ENCODE measurements at places on chromosomes 16 and 17.

GRCh38 chr16:89904606-89905510 is 13.8 kb upstream of the MC1R start:
- peak; percentile 14 for DNase-seq

GRCh38 chr17:46184696-46185095 is 8.5 kb downstream of the KANSL1 start:
- DNase-seq, result no peak

DNA sequence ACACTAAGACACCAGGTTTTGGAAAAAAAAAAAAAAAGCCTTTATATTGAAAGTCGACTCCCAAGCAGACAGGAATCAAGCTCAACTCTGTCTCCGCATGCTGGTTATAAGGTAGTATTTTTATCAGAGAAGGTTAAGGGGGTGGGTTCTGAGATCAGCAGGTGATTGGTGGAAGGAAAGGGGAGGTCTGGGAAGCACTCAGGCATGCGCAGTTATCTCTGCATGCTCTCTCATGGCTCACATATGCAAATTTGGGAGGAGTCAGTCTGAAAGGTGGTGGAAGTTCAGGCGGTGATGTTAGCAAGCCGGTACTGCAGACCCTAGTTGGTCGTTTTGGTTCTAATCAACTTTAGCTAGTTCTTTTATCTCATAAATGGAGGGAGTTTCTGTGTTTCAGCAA is 357.6 kb upstream of the C16orf82 start:
- no peak for DNase-seq

DNA sequence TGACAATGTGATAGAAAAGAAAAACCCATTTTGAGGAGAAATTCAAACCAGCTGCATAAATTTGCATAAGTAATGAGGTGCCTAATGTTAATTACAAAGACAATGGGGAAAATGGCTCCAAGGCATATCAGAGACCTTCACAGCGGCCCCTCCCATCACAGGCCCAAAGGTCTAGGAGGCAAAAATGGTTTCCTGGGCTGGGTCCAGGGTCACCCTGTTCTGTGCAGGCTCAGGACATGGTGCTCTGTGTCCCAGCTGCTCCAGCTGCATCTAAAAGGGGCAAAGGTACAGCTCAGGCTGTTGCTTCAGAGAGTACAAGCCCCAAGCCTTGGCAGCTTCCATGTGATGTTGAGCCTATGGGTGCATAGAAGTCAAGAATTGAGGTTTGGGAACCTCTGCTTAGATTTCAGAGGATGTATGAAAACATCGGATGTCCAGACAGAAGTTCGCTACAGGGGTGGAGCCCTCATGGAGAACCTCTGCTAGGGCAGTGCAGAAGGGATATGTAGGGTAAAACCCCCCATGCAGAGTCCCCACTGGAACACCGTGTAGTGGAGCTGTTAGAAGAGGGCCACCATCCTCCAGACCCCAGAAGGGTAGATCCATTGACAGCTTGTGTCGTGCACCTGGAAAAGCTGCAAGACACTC is 40.6 kb downstream of the IKZF3 start:
- no peak for DNase-seq

- no peak for DNase-seq
Measured at GRCh38 chr16:71479420-71479819, 9.7 kb downstream of the ZNF19 start.

GRCh38 chr16:81521141-81521626 is 76.6 kb downstream of the CMIP start:
- no peak for DNase-seq
